Testis (tissue), 5 donors: ENCODE measurements at places on chromosomes 12 and 14. TPM values are rescaled to one million over a fixed set of nuclear protein-coding genes. Genes with fewer than 3 reads are reported as not detected.
A peak's percentile ranks its signal among the peaks of the same experiment; 100 is the strongest.

DNAH10 gene
- total RNA-seq: 15.4 TPM

GDF3 gene
- not detected for total RNA-seq

GRCh38 chr14:37320106-37320505, 122.4 kb downstream of the MIPOL1 start:
- no peaks in the 10 kb centered on the region for H3K4me1 ChIP-seq
- no peaks in the 10 kb centered on the region for H3K27me3 ChIP-seq
- no peak overlapping the region for H3K4me3 ChIP-seq
- H3K36me3 ChIP-seq: no peaks in the 10 kb centered on the region

DNA sequence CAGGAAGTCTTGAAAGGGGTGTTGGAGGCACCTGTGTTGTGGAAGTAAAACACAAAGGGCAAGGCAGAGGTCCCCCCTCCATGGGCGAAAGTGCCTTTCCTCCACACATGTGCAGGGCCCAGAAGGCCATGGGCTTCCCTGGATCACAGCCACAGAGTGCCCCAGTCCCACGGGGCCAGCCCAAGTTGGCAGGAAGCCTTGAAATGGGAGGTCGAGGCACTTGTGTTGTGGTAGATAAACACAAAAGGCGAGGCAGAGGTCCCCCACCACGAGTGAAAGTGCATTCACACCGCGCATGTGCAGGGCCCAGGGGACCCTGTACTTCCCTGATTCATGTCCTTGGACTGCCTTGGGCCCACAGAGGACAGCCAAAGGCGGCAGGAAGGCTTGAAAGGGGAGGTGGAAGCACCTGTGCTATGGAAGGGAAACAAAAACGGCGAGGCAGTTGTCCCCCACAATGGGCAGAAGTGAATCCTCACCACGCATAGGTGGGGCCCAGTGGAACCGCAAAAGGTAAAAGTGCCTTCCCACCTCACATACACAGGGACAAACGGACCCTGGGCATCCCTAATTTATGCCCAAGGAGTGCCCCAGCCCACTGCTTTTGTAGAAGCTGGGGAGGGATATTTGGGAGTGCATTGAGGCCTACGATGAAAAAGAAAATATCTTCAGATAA, 585.4 kb downstream of the ALG10 start:
- no peak overlapping the region for H3K4me3 ChIP-seq
- H3K4me1 ChIP-seq: no peaks in the 10 kb centered on the region
- H3K36me3 ChIP-seq: no peaks in the 10 kb centered on the region

DNA sequence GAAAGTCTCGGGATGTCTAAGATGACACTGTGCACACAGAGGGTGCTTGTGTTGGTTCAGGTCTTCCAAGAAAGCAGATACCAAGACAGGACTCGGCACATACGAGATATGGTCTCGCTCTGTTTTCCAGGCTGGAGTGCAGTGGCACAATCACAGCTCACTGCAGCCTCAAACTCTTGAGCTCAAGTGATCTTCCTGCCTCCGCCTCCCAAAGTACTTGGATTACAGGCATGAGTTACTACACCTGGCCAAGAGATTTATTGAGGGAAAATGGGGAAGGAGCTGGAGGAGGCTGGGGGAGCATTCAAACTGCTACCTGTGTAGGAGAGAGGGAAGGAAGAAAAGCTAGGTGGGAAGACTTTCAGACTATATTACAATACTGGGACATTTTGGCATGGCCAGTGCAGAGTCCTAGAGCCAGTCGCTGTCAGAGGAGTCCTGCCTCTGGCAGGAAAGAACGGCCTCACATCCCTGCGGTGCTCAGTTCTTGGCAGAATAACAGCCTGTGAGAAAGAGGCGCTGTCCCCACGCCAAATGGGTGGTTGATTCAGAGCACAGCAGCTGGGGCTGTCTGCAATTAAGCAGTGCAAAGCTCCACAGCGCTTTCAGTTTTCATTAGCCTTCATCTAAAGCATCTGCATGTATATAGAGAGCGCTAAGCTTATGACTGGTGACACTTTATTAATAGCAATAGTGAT, 18.3 kb downstream of the SLC17A8 start:
- H3K4me3 ChIP-seq: no peak overlapping the region
- H3K4me1 ChIP-seq: peaks cover 3% of the 10 kb centered on the region
- H3K27ac ChIP-seq: no peak overlapping the region
- no peaks in the 10 kb centered on the region for H3K36me3 ChIP-seq
- peak; percentile 83 for DNase-seq

SOAT2 gene
- 0.19 TPM for total RNA-seq

LALBA gene
- total RNA-seq: 3.8 TPM

DNA sequence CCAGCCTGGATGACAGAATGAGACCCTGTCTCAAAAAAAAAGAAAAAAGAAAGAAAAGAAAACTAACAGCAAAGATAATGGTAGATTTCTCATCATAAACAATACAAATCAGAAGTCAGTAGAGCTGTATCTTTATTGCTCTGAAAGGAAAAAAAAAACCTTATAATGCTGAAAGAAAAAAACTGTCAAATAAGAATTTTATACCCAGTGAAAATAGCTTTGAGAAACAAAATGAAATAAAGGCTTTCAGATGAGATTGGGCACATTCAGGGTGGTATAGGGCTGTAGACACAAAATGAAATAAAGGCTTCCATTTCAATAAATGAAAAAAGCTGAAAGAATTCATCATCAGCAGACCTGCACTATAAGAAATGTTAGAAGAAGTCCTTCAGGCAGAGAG, 105.0 kb upstream of the FOXN3 start:
- H3K36me3 ChIP-seq: no peaks in the 10 kb centered on the region
- no peak overlapping the region for H3K27ac ChIP-seq
- no peaks in the 10 kb centered on the region for H3K4me1 ChIP-seq

GRCh38 chr14:65631040-65631439, 218.5 kb downstream of the FUT8 start:
- H3K27ac ChIP-seq: no peak overlapping the region
- no peak for DNase-seq
- H3K27me3 ChIP-seq: no peaks in the 10 kb centered on the region

TAS2R14 gene
- total RNA-seq: 3.5 TPM

DNA sequence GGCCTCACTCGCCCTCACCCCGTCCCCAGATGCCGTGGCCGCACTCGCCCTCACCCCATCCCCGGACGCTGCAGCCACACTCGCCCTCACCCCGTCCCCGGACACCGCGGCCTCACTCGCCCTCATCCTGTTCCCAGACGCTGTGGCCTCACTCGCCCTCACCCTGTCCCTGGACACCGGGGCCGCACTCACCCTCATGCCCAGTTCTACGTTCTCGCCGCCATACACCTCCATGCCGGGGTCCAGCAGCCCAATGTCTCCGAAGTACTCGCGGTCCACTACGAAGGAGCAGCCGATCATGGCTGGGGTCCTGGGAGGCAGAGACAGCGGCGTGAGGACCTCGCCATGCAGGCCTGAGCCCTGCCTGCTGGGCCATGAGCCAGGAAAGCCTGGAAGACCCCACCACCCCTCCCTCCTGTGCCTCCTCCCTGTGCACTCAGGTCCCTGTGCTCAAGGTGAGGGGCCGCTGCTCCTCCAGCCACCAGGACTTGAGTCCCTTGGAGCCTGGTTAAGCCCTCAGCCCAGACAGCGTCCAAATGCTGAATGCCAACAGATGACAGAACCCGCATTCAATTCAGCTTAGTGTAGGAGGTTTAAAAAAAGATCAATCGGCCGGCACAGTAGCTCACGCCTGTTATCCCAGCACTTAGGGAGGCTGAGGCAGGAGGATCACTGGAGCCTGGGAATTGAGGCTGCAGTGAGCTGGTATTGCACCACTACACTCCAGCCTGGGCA, 81.5 kb downstream of the GALNT9 start:
- no peaks in the 10 kb centered on the region for H3K27me3 ChIP-seq
- no peak for DNase-seq
- H3K4me1 ChIP-seq: no peaks in the 10 kb centered on the region
- no peaks in the 10 kb centered on the region for H3K36me3 ChIP-seq
- H3K27ac ChIP-seq: no peak overlapping the region
- H3K4me3 ChIP-seq: no peak overlapping the region

- no peak overlapping the region for H3K4me3 ChIP-seq
- no peaks in the 10 kb centered on the region for H3K27me3 ChIP-seq
- DNase-seq: peak; percentile 32
- H3K27ac ChIP-seq: no peak overlapping the region
- no peaks in the 10 kb centered on the region for H3K4me1 ChIP-seq
Measured at GRCh38 chr14:34911209-34912150, 36.3 kb upstream of the BAZ1A start.

LPAR5 gene
- 1.5 TPM for total RNA-seq

GRCh38 chr14:20328705-20329104, 4.4 kb downstream of the CCNB1IP1 start:
- H3K36me3 ChIP-seq: no peaks in the 10 kb centered on the region
- H3K4me1 ChIP-seq: no peaks in the 10 kb centered on the region
- H3K27ac ChIP-seq: no peak overlapping the region
- no peaks in the 10 kb centered on the region for H3K27me3 ChIP-seq

PTGDR gene
- 1.3 TPM for total RNA-seq

CD69 gene
- 3.0 TPM for total RNA-seq

BDKRB1 gene
- 3.4 TPM for total RNA-seq

DNA sequence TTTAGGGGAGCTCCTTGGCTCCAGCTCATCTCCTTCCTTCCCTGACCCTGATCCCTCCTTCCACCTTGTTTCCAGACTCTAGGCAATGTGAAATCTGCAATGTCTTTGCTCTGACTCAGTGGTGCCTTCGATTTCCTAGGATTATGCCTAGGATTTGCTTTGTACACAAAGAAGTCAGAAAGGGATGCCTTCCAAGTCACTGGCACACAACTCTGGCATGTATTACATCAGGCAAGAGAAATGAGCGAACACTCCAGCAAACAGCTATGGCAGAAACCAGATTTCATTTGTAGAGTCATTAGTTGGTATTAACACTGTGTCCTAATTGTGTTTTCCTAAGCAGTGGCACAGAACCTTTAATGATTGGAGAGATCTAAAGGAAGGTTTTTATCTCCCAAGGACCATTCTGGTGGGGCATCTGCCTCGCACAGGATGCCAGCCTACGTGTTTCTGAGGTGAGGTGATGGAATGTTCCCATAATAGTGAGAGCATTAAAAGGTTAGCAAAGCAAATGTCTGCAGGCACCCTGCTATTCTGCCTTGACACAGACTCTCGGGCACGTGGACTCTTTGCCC, 84.9 kb downstream of the WSCD2 start:
- H3K4me3 ChIP-seq: no peak overlapping the region
- no peak for DNase-seq
- H3K4me1 ChIP-seq: no peaks in the 10 kb centered on the region
- H3K27ac ChIP-seq: no peak overlapping the region

DNA sequence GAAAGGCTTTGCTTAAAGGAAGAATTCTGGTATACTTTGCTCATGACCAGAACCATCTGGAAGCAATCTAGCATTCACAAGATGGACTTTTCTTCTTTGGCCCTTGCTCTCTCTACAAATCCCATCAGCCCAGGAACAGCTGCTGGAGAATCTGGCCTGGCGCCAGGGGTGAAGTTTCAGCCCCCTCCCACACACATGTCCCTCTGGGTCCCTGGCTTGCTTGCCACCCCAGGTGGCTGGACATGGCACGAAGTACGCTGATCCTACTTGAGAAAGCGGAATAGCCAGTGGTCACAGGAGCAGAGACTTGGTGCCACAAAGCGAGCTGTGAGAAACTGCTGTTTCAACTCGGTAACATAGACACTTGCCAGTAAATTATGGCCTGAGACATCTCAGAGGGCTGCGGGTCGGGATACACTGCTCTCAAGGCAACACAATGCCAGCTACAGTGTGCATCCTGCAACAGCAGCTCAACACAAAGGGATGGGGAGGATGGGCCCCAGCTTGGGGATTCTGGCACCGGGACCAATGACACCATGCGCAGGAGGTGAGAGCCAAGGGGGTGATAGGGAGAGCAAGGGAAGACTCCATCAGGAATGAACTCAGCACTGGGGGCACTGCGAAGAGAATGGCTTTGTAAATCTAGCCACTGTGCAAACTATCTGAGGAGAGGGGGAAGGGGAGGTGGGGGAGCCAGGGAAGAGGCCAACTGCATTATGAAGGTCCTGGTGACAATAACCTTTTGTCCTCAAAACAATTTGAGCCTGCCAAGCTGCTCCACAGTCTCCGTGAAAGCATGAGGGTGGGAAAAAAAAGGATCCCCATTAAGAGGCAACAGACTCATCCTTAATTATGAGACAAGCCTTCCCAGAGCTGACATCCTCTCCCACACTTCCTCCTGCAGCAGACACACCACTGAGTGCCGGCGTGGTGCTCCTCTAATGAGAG, 219.9 kb downstream of the PPM1H start:
- no peaks in the 10 kb centered on the region for H3K27me3 ChIP-seq
- no peaks in the 10 kb centered on the region for H3K36me3 ChIP-seq
- no peak overlapping the region for H3K4me3 ChIP-seq
- peak; percentile 37 for DNase-seq
